Activated naive CD4-positive, alpha-beta T cell treated with anti-CD3 and anti-CD28 coated beads for 36 hours (primary cell): ENCODE measurements at places on chromosomes 6 and 20. TPM values are rescaled to one million over a fixed set of nuclear protein-coding genes. Genes with fewer than 3 reads are reported as not detected.

- no peak overlapping the region for H3K27ac ChIP-seq
- H3K4me3 ChIP-seq: no peak overlapping the region
- H3K4me1 ChIP-seq: peaks cover 16% of the 10 kb centered on the region
- DNase-seq: no peak
Observed at GRCh38 chr6:36618366-36619355, 24.5 kb downstream of the SRSF3 start.

- no peaks in the 10 kb centered on the region for H3K27me3 ChIP-seq
- H3K27ac ChIP-seq: no peak overlapping the region
- peaks cover 23% of the 10 kb centered on the region for H3K36me3 ChIP-seq
- H3K4me1 ChIP-seq: no peaks in the 10 kb centered on the region
- H3K4me3 ChIP-seq: no peak overlapping the region
- no peak for DNase-seq
Observed at GRCh38 chr20:38941726-38942389, 15.6 kb downstream of the FAM83D start.

GRCh38 chr20:58408603-58409246, 19.7 kb downstream of the VAPB start:
- peak overlapping the region; percentile 6 for H3K4me3 ChIP-seq
- H3K36me3 ChIP-seq: peaks cover 6% of the 10 kb centered on the region
- no peaks in the 10 kb centered on the region for H3K27me3 ChIP-seq
- peaks cover 30% of the 10 kb centered on the region for H3K4me1 ChIP-seq
- DNase-seq: no peak

The TMEM14A gene
- 11.0 TPM for total RNA-seq

DNA sequence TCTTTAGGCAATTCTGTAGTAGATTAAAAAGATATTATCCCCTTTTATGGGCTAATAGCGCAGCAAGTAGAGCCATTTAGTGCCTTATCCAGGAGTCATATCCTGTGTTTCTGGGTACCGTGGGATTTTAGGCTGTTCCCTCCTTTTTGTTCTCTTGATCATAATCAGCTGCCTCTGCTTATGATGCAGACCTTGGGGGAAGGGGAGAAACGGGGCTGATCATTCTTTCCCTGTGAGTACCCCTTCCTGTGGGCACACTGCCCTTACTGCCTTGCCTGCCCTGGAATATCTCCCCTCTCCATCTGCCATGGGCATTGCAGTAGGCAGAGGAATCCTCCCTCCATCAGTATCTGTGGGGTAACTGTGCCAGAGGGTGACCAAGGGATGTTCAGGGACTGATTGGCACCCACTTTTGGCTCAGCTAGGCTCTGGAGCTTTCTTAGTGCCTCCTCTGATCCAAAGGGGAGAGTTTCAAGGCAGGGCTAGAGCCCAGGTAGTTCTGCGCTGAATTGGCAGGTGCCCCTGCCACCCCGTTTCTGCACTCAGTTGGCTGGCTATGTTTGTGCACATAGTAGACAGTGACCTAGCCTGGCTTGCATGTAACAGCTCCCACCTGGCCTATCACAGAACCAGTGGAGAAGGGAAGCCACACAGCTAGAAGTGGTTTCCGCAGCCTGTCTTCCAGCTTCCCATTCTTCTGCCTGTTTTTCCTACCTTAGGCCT, 103.3 kb downstream of the FIG4 start:
- H3K36me3 ChIP-seq: peaks cover 12% of the 10 kb centered on the region
- H3K4me3 ChIP-seq: no peak overlapping the region
- H3K27ac ChIP-seq: peak overlapping the region; percentile 65

The MEP1A gene
- not detected for total RNA-seq

DNA sequence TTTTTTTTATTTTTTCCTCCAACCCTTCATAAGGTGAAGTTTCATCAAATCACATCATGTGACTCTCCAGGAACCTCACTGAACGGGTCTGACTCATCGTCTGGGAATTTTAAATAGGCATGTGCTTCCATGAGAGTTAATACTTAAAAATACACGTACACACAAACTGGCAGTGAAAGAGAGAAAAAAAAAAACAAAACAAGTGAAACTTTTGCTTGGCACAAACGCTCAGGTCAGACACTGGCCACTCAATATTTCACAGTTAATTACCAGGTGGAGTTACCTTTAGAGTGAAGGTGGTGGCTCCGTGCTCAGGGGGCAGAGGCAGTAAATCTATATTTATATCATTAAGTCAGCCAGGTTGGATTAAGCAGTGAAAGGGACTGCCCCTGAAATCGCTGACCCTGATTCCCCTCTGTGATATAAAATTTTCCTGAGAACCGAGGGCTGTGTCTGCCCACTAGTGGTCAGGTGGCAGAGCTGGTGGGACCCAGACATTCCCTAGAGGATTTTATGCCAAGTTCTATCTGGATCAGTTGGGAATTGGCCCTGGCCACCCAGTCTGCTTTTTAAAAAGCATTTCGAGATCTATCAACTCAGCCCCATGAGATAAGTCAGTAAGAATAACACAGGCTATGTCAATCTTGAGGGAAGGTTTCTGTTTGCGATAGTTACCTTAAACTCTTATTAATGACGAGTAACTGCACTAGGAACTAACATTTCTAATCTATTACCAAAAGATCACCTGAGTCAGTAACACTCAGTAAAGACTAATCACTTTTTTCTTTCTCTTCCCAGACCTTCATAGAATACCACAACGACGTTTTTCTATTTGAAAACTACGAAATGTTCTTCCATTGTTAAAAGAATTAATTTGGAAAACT, 259.1 kb downstream of the HDGFL1 start:
- no peak overlapping the region for H3K27ac ChIP-seq
- H3K4me3 ChIP-seq: no peak overlapping the region
- no peaks in the 10 kb centered on the region for H3K4me1 ChIP-seq
- no peaks in the 10 kb centered on the region for H3K27me3 ChIP-seq

GRCh38 chr6:27502508-27503435, 29.9 kb upstream of the ZNF184 start:
- DNase-seq: peak; percentile 90
- peaks cover 4% of the 10 kb centered on the region for H3K36me3 ChIP-seq
- peak overlapping the region; percentile 86 for H3K27ac ChIP-seq
- H3K27me3 ChIP-seq: peaks cover 1% of the 10 kb centered on the region
- peaks cover 24% of the 10 kb centered on the region for H3K4me1 ChIP-seq

The TMEM74B gene
- total RNA-seq: 0.17 TPM

The SLC17A1 gene
- total RNA-seq: not detected

DNA sequence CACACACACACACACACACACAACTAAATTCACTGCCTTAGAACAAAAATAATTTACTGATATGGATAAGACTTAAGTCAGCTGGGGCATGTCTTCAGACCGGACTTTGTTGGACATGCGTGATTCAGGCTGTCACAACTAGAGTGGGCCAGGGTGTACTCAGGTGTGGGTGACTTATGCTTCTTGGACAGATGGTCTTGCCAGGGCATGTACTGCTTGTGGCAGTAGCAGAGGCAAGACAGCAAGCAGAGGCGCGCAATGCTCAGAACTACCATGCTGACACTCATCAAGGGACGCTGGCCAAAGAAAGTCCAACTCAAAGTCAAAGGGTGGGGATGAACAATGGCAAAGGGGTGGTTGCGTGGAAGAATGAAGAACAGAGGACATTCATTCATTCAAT, 437.5 kb downstream of the CBLN4 start:
- H3K27me3 ChIP-seq: no peaks in the 10 kb centered on the region
- no peaks in the 10 kb centered on the region for H3K4me1 ChIP-seq
- no peak overlapping the region for H3K4me3 ChIP-seq
- no peak overlapping the region for H3K27ac ChIP-seq

The TMEM244 gene
- total RNA-seq: not detected

GRCh38 chr6:73558624-73559398, 38.0 kb upstream of the EEF1A1 start:
- no peaks in the 10 kb centered on the region for H3K36me3 ChIP-seq
- H3K4me3 ChIP-seq: no peak overlapping the region
- no peak overlapping the region for H3K27ac ChIP-seq
- no peak for DNase-seq

GRCh38 chr6:56145616-56146015, 101.8 kb downstream of the COL21A1 start:
- no peak overlapping the region for H3K4me3 ChIP-seq
- no peaks in the 10 kb centered on the region for H3K4me1 ChIP-seq
- H3K27ac ChIP-seq: no peak overlapping the region
- H3K36me3 ChIP-seq: no peaks in the 10 kb centered on the region

- no peak overlapping the region for H3K4me3 ChIP-seq
- no peak for DNase-seq
- no peaks in the 10 kb centered on the region for H3K36me3 ChIP-seq
Observed at GRCh38 chr20:47989957-47990356, 204.7 kb upstream of the SULF2 start.

DNA sequence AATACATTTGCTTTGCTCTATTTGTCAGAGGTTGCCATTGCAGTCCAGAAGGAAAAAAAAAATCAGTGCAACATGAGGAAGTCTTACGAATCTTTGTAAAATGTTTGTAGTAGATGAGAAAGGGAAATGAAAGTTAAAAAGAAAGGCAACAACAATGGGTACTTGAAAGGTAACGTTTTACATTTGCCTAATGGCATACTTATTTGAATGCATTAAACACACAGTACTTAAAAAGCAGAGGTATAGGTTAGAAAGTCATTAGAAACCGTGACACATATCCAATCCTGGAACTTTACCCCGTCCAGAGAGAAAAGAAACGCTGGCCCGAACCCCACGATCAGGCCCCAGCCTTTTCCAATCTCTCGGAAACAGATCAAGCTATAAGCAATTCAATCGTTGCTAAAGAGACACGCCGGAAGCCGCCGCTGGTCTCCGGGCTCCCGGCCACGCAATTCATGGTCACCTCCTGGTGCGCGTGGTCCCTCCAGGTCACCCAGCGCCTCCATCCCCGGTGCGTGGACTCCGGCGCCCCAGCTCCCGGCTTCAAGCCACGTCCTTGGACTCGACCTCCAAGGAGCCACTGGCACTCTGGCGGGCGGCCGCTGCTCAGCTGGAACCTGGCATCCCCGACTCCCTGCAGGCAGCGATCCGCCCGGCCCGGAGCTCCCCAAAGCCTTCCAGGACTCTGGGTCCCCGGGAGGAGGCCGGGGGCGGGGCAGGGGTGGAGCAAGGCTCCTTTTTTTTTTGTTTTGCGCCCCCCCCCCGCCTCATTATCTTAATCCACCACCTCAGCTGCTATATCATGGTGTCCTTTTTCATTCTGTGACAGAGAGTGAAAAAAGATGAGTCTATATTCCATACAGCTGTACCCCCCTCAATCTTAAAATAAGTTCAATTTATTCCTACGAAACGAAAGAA, at the start of gene SLC18B1:
Gene SLC18B1 (minus strand): TSS at position 687 of the 918 bp plus-strand sequence. CDS start 181 bp downstream, at position 506.
- peaks cover 24% of the 10 kb centered on the region for H3K4me1 ChIP-seq
- no peaks in the 10 kb centered on the region for H3K27me3 ChIP-seq
- no peak within 1 kb of the TSS for H3K4me3 ChIP-seq
- no peak within 1 kb of the TSS for H3K27ac ChIP-seq
- peaks cover 4% of the 10 kb centered on the region for H3K36me3 ChIP-seq

- no peak overlapping the region for H3K27ac ChIP-seq
- DNase-seq: no peak
- no peaks in the 10 kb centered on the region for H3K4me1 ChIP-seq
- no peak overlapping the region for H3K4me3 ChIP-seq
- H3K27me3 ChIP-seq: peaks cover 18% of the 10 kb centered on the region
- no peaks in the 10 kb centered on the region for H3K36me3 ChIP-seq
Observed at GRCh38 chr6:46421939-46422338, 69.3 kb downstream of the RCAN2 start.

DNA sequence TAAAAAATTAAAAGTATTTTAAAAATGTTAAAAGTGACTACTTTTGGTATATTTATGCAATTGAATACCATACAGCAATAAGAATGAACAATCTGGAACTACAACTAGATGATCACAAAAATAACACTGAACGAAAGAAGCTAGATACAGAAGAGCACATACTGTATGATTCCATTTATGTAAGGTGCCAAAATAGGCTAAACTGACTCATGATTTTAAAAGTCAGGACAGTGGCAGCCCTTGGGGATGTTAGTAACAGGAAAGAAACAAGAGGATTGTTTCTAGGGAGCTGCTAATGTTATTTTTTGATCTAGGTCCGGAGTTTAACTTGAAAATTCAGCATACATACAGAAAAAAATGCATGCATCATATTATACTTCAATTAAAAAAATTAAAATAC, 42.3 kb downstream of the KIF13A start:
- H3K4me3 ChIP-seq: no peak overlapping the region
- H3K4me1 ChIP-seq: no peaks in the 10 kb centered on the region
- no peak overlapping the region for H3K27ac ChIP-seq
- no peak for DNase-seq
- H3K27me3 ChIP-seq: peaks cover 16% of the 10 kb centered on the region
- H3K36me3 ChIP-seq: no peaks in the 10 kb centered on the region

- no peak overlapping the region for H3K4me3 ChIP-seq
- peaks cover 35% of the 10 kb centered on the region for H3K4me1 ChIP-seq
- H3K27me3 ChIP-seq: peaks cover 10% of the 10 kb centered on the region
- peak; percentile 68 for DNase-seq
- peak overlapping the region; percentile 20 for H3K27ac ChIP-seq
- H3K36me3 ChIP-seq: no peaks in the 10 kb centered on the region
Observed at GRCh38 chr20:43963872-43964791, 49.5 kb downstream of the TOX2 start.

The HMGCLL1 gene
- total RNA-seq: not detected

GRCh38 chr6:28167926-28168325, 26.2 kb downstream of the ZKSCAN8 start:
- no peak overlapping the region for H3K4me3 ChIP-seq
- no peaks in the 10 kb centered on the region for H3K4me1 ChIP-seq

DNA sequence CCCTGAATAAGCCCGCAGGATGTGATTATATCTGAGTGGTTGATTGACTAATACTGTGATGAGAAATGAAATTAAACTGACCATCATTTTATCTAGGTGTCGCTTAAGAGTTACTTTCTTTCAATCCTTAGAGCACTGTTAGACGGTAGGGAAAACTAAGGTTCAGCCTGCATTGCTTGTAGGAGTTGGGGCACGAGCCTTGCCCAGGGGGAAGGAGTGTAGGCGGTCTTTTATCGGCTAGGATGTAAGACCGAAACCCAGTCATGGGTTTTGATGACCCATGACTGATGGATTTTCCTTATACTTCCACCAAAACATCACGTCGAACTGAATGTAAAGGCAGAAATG, 392 bp upstream of the TASP1 start:
- no peak for DNase-seq
- no peaks in the 10 kb centered on the region for H3K36me3 ChIP-seq
- H3K4me1 ChIP-seq: peaks cover 14% of the 10 kb centered on the region
- peak overlapping the region; percentile 76 for H3K27ac ChIP-seq

- H3K4me3 ChIP-seq: no peak overlapping the region
- H3K27ac ChIP-seq: no peak overlapping the region
- no peak for DNase-seq
- no peaks in the 10 kb centered on the region for H3K27me3 ChIP-seq
Observed at GRCh38 chr20:3162080-3162611, 2.5 kb upstream of the FASTKD5 start.

- no peaks in the 10 kb centered on the region for H3K27me3 ChIP-seq
- peaks cover 69% of the 10 kb centered on the region for H3K4me1 ChIP-seq
- DNase-seq: no peak
Observed at GRCh38 chr6:87692086-87692485, 9.9 kb downstream of the AKIRIN2 start.

DNA sequence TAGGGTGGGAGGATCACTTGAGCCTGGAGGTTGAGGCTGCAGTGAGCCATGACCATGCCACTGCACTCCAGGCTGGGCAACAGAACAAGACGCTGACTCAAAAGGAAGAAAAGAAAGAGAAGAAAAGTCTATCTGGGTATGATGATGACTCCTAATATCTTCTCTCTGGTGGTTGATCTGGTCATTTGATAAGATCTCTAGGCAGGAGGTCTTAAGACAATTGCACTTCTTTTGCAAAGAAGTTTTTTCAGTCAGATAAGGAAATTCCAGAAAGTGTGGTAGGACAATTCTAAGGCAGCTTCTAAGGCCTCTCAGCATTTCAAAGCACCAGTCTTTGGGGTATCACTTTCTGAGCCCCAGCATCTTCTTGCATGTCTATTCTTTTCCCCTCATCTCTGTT, 7.7 kb upstream of the AIF1 start:
- no peak overlapping the region for H3K4me3 ChIP-seq
- H3K4me1 ChIP-seq: no peaks in the 10 kb centered on the region
- no peak overlapping the region for H3K27ac ChIP-seq
